Parietal lobe (tissue), 2 donors: ENCODE measurements at places on chromosomes 13 and 19. TPM values are rescaled to one million over a fixed set of nuclear protein-coding genes. Genes with fewer than 3 reads are reported as not detected.

The FBXO27 gene
- total RNA-seq = 5.9 TPM

The PLIN4 gene
- 0.63 TPM for total RNA-seq

The LILRB2 gene
- not detected for total RNA-seq

The GPR12 gene
- total RNA-seq = 44.1 TPM

The CYP4F2 gene
- not detected for total RNA-seq

The KIR2DL4 gene
- total RNA-seq = not detected

The OLFM2 gene
- 153 TPM for total RNA-seq

The USHBP1 gene
- total RNA-seq = 1.3 TPM
